ENCODE measurements at places on chromosomes 4 and X. TPM values are rescaled to one million over a fixed set of nuclear protein-coding genes. Genes with fewer than 3 reads are reported as not detected.

GRCh38 chrX:74510401-74510800 lies 89.1 kb downstream of the SLC16A2 start:
- no peaks in the 10 kb centered on the region for H3K4me1 ChIP-seq
- H3K36me3 ChIP-seq: no peaks in the 10 kb centered on the region
- H3K27ac ChIP-seq: no peak overlapping the region
- H3K27me3 ChIP-seq: no peaks in the 10 kb centered on the region

DNA sequence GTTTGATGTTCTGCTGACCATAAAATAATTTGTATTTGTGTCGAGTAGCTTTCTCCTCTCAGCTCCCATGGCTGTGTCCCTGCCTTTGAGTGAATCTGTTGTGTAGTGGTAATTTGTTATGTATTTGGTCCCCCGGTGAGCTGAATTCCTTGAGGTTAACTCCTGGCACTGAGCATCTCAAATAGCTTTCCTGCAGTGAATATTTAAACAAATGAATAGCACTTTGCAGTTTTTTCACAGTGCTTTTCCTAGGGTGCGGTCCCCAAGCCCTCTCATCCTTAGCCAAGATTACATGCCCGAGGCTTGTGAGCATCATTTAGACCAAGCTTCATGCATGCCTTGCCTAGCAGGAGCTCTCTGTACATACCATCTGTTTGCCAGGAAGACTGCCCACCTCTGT lies 74.2 kb downstream of the CLDN34 start:
- DNase-seq: no peak
- no peak overlapping the region for H3K27ac ChIP-seq
- no peaks in the 10 kb centered on the region for H3K4me1 ChIP-seq

GRCh38 chr4:26420438-26420837 lies 69.8 kb downstream of the CCKAR start:
- peaks cover 10% of the 10 kb centered on the region for H3K36me3 ChIP-seq
- no peaks in the 10 kb centered on the region for H3K27me3 ChIP-seq
- H3K27ac ChIP-seq: no peak overlapping the region
- no peak for DNase-seq
- no peaks in the 10 kb centered on the region for H3K4me1 ChIP-seq

DNA sequence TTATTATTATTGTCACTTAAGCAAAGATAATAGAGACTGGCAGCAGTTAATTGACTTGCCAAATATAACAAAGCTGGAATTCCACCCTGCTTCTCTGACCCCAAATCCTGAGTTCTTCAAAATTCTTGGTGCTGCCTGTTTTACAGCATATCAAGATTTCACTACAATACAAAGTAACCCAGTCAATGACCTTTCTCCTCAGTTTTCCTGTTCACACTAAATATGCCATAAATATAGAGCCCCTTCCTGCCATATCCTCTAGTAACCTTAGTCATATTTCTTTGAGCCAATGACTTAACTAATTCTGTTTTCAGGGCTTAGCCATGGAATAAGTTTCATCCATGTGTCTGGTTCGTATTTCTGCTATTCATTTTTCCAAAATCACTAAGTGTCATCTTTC lies 315.3 kb upstream of the HS3ST1 start:
- DNase-seq: no peak
- no peak overlapping the region for H3K4me3 ChIP-seq

DNA sequence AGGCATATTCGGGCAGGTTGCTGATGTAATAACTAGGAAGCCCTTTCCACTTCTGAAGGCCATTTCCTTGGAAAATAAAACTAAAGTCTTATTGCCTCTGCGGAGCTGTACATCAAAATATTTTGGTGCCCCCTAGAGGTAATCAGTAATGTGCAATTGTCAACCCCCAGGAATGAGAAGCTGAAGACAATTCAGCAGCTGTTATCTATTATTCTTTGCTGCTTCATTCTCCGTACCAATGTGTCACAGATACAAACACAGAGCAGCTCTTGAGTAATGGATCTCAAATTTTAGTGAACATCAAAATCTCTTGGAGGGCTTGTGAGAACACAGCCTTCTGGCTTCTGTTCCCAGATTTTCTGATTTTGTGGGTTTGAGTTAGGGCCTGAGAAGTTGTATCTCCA lies 3.5 kb upstream of the SLIT2 start:
- H3K4me1 ChIP-seq: no peaks in the 10 kb centered on the region
- no peaks in the 10 kb centered on the region for H3K36me3 ChIP-seq
- no peak for DNase-seq
- no peak overlapping the region for H3K27ac ChIP-seq
- H3K4me3 ChIP-seq: no peak overlapping the region

DNA sequence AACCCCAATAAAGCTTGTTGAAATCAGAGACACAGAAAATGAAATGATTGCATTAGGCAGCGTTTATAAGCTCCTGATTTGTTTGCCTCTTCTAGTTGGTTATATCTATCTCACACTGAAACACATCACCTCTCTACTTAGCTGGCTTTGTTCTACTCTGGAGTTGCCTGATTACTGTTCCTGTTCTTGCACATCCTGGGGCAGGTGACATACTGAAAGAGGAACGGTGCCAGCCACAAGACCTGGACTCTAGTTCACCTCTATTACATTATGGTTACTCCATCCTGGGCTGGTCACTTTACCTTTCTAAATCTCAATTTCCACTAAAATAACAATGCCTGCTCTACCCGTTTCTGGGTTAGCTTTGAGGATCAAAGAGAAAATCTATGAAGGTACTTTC lies 47.9 kb downstream of the TRIM2 start:
- no peaks in the 10 kb centered on the region for H3K36me3 ChIP-seq
- peaks cover 4% of the 10 kb centered on the region for H3K27me3 ChIP-seq
- peaks cover 15% of the 10 kb centered on the region for H3K4me1 ChIP-seq
- DNase-seq: no peak
- H3K27ac ChIP-seq: no peak overlapping the region

DNA sequence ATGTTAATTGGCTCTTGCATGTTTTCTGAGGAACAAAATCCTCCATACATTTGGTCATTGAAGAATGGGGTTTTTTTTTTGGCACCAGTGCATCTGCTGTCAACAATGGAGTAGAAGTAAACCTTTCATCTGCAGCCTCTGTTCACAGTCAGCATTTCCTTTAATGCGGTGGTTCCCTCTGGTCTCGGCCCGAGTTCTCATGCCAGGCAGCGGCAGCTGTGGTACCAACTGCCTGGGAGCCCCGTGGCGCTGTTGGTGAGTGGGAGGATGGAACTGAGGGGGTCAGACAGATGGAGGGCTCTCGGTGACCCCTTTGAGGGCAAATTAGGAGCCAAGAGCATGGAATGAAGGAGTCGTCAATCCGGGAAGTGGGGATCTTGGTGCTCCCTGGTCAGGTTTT lies 114.7 kb downstream of the AFF1 start:
- DNase-seq: no peak
- no peak overlapping the region for H3K27ac ChIP-seq
- no peak overlapping the region for H3K4me3 ChIP-seq
- H3K36me3 ChIP-seq: peaks cover 8% of the 10 kb centered on the region
- no peaks in the 10 kb centered on the region for H3K4me1 ChIP-seq

GRCh38 chrX:154539077-154539476 lies 7.6 kb downstream of the G6PD start:
- no peaks in the 10 kb centered on the region for H3K36me3 ChIP-seq
- no peak overlapping the region for H3K27ac ChIP-seq
- no peaks in the 10 kb centered on the region for H3K27me3 ChIP-seq

- H3K27me3 ChIP-seq: no peaks in the 10 kb centered on the region
- no peaks in the 10 kb centered on the region for H3K4me1 ChIP-seq
- H3K36me3 ChIP-seq: no peaks in the 10 kb centered on the region
- no peak overlapping the region for H3K27ac ChIP-seq
Measured at GRCh38 chrX:9429767-9430166, 35.1 kb upstream of the TBL1X start.

GRCh38 chr4:150079081-150079581 lies 886 bp downstream of the DCLK2 start:
- H3K4me1 ChIP-seq: no peaks in the 10 kb centered on the region

DNA sequence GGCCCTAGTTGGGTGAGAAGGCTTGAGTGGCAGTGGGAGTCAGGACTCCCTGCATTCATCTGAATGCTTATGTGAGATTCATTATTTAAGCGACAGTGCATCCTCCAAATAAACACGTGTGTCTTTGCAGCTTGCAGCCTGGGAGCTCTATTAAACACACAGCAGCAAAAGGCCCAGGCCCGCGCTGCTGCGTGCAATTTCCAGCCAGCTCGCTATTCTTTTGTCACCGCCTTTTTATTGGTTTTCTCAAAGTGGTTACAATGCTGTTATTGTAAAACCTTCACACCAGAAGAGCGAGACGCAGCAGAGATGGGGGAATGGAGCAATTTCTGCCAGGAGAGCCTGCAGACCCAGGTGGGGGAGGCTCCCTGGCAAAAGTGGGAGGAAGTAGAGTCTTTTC lies 252.5 kb downstream of the BCOR start:
- no peak overlapping the region for H3K4me3 ChIP-seq
- no peaks in the 10 kb centered on the region for H3K4me1 ChIP-seq
- DNase-seq: no peak
- no peaks in the 10 kb centered on the region for H3K27me3 ChIP-seq
- H3K36me3 ChIP-seq: no peaks in the 10 kb centered on the region
- no peak overlapping the region for H3K27ac ChIP-seq

DNA sequence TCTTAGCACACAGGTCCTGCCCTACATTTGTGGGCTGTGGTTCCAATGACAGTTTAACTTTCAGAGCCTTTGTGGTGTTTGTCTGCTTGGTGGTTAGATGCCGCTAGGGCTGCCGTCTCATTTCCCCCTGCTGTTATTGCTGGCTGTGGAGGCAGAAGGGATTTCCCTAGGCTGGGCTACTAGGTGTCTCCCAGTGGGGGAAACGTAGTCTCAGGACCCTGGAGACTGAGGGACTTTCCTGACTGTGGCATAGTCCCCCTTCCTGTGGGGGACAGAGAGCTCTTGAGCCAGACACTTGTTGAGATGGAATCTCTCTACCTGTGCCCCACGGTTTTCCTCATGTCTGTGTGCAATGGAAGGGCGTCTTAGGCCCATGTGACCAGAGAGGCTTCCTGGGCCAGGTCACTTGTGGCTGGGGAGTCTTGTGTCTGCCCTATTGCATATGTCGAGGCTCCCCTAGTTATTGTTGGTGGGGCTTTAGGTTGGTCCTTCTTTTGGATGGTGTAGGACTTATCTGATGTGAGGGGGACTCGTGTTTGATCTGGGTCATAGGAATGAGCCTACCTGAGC lies 68.2 kb downstream of the ARHGAP10 start:
- H3K27ac ChIP-seq: no peak overlapping the region
- H3K36me3 ChIP-seq: no peaks in the 10 kb centered on the region
- peaks cover 16% of the 10 kb centered on the region for H3K4me1 ChIP-seq
- DNase-seq: peak; percentile 75

GRCh38 chrX:152813206-152813605 lies 17.4 kb downstream of the CETN2 start:
- H3K27me3 ChIP-seq: no peaks in the 10 kb centered on the region
- no peaks in the 10 kb centered on the region for H3K4me1 ChIP-seq
- H3K36me3 ChIP-seq: no peaks in the 10 kb centered on the region
- H3K27ac ChIP-seq: no peak overlapping the region

Gene OPRPN
- polyA plus RNA-seq: not detected

Gene GPRASP1
- polyA plus RNA-seq: 5.2 TPM

Gene ASB11
- not detected for polyA plus RNA-seq
